ENCODE measurements at places on chromosomes 6 and 20.

DNA sequence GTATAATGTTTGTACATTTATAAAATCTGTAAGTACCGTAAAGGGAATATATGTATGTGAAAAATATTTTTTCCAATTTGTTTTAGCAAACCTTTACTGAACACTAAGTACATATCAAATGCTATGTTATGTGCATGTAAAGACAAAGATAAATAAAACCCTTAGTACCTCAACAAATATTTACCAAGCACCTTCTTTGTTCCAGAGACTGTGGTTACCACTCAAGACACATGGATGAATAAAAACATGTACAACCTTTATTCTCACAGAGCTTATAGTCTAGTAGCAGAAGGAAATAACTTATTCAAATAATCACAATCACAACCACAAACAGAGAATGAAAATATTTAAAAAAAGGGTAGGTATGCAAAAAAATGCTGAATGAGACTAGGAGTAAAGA lies 17.5 kb downstream of the TMX4 start:
- no peak for DNase-seq

- DNase-seq = no peak
Observed at GRCh38 chr20:22791877-22792525, 207.6 kb upstream of the FOXA2 start.

- no peak for DNase-seq
Observed at GRCh38 chr6:36825452-36825851, 13.8 kb downstream of the CPNE5 start.

GRCh38 chr6:4707011-4707410 lies 69.2 kb upstream of the CDYL start:
- no peak for DNase-seq

- peak; percentile 67 for DNase-seq
Observed at GRCh38 chr20:63873477-63873971, 8.5 kb downstream of the TPD52L2 start.

- DNase-seq = no peak
Observed at GRCh38 chr6:4665489-4666417, 110.5 kb upstream of the CDYL start.

GRCh38 chr6:113340371-113340770 lies 516.8 kb upstream of the MARCKS start:
- DNase-seq = no peak

DNA sequence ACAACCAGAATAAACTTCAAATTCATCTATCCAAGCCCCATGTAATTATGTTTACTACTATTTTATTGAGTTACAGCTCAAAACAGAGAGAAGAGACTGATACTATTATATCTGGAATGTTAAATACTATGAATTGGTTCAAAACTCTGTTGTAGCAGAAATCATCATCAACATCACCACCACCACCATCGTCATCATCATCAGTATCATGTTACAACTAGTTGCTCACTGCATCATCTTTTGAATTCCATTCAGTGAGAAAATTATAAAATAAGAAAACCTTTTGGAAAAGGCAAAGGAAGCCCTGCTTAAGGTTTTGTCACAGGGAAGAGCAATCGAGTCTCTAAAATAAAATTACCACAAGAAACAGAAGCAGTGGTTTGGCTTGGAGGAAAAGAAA lies 36.2 kb upstream of the THEMIS start:
- no peak for DNase-seq

DNA sequence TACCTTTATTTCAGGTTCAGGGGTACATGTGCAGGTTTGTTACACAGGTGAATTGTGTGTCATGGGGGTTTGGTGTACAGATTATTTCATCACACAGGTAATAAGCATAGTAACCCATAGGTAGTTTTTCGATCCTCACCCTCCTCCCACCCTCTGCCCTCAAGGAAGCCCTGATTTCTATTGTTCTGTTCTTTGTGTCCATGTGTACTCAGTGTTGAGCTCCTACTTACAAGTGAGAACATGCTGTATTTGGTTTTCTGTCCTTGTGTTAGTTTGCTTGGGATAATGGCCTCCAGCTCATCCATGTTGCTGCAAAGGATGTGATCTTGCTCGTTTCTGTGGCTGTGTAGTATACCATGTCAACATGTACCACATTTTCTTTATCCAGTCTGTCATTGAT lies 66.0 kb downstream of the STK4 start:
- DNase-seq = no peak

- DNase-seq = no peak
Observed at GRCh38 chr6:111771629-111772028, 101.6 kb downstream of the FYN start.

DNA sequence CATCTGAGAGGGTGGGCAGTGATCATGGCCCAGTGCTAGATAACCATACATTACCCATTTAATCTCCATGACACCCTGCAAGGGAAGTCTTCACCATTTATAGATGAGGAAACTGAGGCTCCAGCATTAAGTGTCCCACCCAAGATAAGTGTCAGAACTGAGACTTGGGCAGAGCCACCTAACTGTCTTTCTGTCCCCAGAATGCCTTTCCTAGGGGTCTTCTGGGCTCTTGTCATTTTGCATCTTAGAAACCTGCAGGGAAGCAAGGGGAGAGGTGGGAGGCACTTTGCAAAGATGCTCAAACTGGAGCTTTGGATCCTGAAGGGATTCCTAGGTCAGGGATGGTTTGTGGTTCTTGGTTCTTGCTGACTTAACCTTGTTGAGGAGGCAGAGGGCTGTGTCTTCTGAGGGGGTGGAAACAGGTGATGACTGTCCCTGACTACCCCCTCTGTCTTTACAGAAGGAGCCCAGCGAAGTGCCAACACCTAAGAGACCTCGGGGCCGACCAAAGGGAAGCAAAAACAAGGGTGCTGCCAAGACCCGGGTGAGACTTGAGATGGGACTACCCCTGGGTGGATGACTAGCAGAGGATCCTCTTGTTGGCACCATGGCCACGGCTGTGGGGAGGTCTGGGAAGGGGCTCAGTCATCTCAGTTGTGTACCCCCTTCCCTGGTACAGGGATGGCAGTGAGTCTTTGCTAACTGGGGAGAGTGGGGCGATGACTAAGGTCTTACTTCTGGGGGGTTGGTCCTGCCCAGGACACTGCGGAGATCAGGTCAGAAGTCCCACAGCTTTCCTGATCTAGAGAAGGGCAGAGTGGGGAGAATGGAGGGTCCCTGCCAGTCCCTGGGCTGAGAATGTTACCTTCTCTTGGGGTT lies 5.8 kb downstream of the HMGA1 start:
- DNase-seq = no peak

DNA sequence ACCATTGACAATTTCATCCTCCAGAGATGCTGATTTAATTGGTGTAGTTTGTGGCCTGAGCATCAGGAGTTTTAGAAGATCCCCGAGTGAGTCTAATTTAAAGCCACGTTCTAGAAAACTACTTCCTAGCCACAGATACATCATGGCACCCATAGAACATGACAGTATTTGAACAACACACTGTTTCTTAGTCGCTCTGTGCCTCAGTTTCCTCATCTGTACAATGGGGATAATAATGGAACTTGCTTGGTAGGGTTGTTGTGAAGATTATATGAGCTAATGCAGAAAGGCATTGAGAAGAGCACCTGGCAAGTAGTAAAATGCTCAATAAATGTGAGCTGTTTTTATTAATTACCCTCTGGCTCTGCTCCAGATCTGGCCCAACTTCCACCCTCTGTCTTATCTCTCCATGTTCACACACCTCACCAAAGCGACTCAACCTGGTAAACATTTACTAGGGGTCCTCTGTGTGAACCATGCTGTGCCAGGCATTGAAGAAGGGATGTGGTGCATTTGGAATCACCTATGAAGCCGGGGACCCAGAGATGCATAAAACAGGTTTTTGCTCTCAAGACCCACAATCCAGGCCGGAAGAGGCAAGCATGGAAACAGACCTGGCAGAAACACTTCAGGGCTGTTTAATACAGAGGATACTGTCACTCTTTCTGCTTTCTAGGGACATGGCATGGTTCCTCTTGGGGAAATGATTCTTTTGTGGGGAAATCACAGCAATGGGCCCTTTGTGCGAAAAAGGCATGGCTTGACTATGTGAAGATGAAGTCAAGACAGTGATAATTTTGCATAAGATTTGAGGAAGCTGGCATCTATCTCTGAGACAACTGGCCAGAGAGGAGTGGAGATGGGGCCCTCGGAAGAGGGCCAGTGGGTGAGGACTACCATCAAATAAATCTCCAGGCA lies 16.2 kb upstream of the MRPS18A start:
- DNase-seq = no peak

DNA sequence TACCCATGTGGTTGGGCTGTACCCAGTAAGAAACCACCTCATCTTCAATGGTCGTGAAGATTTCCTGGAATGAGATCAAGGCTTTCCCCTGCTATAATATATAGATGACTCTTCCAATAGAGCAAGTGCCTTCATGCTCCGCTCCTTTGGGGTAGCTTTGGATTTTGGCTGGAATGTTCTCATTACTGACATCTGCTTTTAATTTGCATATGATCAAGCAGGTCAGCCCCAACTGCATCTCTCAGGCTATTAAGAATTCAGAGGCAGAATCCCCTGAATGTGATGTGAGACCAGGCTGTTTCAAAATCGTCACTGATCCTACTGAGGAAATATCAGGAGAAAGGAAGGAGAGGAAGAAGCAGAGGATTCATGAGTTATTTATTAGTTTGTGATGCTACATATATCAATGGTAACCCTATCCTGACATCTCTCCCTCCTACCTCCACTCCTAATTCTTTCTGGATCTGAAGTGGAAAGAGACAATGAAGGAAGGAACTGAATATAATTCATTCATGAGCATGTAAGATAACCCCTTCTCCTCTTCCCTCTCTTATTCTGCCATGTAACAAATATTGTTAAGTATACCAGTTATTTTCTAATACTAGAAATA lies 47.6 kb upstream of the FUCA2 start:
- no peak for DNase-seq

DNA sequence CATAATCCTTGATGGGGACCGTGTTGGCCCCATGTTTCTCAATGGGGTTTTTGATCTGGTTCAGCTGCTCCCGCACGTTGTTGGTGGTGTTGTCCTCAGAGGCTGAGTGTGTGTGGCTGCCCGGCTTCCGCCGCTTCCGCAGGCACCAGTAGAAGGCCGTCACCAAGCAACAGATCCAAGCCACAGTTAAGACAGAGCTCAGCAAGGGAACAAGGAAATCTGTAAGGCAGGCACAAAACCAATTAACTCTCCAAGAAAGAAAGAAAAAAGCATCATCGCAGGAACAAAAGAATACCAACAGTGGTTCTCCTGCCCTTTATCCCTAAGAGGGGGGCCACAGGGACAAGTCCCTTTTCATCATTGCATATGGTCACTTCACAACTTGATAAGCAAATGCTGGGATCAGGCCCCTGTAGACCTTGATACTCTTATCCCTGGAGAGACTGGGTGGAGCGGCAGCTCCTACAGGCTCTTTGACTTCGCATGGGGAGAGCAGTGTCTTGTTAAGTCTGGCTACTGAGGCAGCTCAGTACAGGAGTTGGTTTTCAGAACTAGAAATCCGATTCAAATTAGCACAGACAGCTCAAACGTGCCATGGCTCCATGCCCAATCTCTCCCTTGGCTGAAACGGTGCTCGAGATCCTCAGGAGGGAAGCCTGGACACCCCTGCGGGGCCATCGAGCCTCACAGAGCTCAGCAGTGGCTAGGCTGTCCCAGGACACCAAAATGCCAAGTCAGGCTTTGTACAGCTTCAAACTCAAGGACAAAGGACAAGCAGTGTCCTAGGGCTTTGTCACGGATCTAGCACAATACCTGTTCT lies 33.9 kb downstream of the JAG1 start:
- no peak for DNase-seq

DNA sequence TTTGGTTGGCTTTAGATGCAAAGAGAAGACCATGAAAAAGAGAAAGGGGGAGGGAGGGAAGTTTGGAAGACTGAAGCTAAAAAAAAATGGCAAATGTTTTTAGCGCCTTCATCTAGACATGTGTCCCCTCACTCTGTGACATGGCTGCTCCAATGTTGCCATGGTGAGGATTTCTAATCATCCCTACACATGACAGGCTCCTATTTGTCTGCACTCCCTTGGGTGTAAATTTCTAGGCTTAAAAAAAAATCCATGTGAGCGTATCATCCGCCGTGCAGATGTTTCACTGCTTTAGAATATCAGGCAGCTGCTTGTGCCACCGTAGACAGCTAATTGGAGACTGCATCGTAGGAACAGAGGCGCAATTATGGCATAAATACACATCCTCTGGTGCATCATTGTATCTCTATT lies 761.1 kb upstream of the MMS22L start:
- no peak for DNase-seq

- no peak for DNase-seq
Observed at GRCh38 chr6:6248651-6249050, 71.8 kb downstream of the F13A1 start.

DNA sequence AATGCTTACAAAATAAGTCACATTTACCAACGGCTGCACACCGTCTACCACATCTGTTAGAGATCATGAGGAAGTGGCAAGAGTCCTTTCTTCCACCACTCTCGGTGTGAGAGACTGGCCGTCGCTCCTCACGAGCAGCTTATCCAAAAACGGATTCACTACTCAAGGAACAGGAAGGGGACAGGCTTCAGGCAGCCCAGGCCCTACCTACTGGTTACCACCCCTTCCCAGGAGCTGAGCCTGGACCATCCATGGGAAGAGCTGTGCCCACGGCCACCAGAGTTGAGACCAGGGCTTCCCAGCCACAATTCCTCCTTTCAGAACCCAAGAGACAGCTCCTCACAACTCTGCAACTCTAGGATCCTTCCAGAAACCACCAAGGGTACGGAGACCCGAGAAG lies 37.0 kb downstream of the FOXF2 start:
- DNase-seq = no peak

DNA sequence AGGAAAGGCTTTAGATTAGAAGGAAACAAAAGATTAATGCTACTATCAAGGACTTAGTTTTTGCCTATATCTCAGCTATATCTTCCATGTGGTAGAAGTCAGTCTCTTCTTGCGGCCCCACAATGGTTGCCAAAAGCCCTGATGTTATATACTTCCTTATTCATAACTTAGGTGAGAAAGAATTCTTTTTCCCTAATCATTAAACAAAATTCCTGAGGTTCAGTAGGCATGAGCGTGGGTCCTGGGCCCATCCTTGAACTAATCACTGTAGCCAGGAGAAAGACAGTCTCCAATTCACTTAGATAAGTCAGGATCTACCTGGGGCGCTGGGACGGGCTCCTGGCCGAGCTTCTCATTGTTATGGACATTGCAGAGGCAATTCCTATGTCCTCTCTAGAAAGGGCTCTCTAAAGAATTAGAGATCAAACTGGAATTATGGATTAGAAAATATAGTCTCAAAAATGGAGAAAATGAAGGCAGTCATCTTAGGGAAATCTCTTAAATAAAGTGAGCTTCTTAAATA lies 134.3 kb downstream of the KIF6 start:
- no peak for DNase-seq

DNA sequence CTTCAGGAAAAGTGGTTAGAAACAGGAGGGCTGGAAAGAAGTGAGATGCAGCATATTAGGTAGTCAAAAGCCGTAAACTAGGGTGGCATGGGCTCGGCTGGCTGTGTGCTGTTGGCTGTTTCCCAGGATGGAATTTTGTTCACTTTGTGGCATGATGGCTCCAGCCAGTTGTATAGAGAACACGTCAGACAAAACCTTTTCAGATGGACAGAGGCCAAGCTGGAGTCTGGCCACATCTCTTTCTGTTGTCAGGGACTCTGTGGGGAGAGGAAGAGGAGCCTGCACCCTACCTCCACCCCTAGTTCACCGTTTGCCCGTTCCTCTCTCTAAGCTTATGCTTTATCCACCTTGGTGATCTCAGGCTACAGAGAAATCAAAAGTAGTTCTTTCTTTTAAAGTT lies 22.0 kb downstream of the C6orf89 start:
- no peak for DNase-seq

- DNase-seq = no peak
Observed at GRCh38 chr20:16286601-16287000, 286.6 kb downstream of the KIF16B start.

All from femur (tissue), 1 donor.